LNCaP clone FGC (cell line): ENCODE measurements at places on chromosomes 11 and 22.

- DNase-seq: no peak
These were observed 533.1 kb downstream of the ETS1 start for GRCh38 chr11:128053981-128054931.

- peak; percentile 14 for DNase-seq
These were observed 3.8 kb upstream of the OR52I2 start for GRCh38 chr11:4577761-4578160.

GRCh38 chr22:36291831-36292740 lies 39.2 kb downstream of the APOL1 start:
- no peak for DNase-seq

DNA sequence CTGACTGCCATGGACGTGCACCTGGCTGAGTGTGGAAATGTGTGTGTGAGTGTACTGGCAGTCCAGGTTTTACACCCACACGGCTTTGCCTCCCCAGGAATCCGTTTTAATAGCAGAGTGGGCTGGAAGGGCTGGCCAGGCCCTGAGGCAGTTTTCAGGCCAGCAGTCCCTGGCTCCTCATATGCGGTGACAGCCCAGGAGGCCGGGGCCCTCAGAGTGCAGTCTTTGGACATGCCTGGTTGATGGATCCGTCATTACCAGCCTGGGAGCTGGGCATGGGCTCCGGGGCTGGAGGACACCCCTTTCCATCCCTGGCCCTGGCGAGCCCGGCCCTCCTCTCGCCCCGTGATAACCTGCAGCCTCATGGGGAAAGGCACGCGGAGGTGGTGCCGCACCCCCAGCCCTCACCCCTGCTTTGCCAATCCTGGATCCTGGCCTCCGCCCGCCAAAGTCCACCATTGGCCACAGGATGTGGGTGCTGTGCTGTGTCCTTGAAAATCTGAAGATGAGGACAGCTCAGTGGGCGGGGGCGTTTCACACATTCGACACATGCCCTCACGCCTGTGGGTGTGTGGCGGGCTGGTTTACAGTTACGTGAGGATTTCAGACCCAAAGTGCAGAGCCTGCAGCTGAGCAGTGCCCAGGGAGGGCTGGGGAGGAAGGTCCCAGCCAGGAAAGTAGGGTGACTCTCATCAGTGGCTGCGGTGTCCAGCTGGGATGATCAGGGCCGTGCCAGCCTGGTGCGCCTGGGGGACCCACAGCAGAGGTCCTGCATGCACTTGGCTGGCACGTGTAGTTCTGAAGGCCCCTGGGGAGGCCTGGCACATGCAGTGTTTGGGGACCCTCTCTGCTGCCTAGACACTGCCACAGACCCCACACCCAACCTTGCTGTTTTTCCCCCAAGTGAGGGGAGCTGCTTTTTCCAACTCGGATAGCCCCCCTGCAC lies 55.1 kb downstream of the RTN4R start:
- no peak for DNase-seq

GRCh38 chr11:9120664-9121468 lies 29.5 kb upstream of the SCUBE2 start:
- no peak for DNase-seq

DNA sequence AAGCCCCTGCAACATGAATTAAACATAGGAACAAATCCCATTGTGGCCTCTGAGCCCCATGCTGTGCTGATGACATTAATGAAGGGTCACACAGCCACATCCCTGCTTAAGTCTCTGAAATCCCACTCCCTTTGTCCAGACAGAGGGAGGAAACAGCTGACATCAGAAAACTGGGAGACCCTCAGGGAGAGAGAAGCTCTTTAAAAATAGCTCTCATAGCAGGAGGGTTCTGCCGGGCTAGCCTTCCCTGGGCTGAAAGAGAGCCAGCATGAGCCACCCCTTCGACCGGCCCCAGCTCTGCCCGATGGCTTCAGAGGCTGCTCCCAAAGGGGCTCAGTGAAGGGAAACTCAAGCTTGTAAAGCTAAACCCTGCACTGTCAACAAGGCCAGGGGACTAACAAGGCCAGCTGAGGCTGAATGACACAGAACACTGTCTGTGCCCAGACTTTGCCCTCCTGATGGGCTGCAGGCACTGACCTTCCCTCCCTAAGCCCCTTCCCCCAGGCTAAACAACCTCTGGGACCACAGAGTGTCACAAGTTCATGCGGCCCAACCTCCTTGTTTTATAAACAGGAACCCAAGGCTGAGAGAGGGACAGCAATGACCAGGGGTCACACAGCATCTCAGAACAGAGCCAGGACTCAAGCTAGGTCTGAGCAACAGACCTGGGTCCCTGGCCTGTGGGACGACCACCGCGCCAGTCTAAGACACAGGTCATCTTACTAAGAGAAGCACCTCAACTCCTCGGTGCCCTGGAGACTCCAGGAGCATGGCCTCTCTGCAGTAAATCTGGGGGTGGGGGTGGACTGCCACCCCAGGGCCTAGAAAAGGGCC lies 163.8 kb downstream of the CHST1 start:
- DNase-seq: no peak

DNA sequence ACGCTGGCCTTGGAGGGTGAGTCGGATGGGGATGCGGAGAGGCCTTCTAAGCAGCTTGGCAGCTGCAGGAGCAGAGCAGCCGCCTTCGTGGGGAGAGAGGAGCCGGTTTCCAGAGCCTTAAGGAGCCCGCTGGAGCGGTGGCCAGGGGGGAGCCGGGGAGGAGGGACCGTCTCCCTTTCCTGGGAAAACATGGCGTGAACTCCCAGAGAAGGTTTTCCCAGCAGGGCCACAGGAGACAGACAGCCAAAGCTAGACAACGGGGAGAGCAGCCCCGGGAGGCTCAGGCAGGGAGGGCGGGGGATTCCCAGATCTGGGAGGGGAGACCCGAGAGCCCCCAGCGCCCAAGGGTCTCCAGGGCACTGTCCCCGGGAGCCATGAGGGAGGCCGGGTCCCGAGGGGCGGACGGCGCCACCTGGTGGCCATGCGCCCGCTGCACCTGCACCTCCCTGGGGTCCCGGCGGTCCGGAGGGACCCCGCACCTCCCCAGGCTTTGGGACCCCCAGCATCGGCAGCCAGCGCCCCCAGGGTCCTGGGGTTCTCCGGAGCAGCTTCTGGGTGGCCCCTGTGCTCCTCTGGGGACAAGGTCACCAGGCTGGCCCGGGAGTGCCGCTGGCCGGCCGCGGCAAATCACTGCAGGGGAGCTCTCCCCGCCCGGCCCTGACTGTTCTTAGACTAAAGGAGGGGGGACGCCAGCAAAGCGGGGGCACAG lies 2.4 kb upstream of the SYT8 start:
- no peak for DNase-seq

- no peak for DNase-seq
These were observed 131.2 kb upstream of the B3GAT1 start for GRCh38 chr11:134543241-134543640.

DNA sequence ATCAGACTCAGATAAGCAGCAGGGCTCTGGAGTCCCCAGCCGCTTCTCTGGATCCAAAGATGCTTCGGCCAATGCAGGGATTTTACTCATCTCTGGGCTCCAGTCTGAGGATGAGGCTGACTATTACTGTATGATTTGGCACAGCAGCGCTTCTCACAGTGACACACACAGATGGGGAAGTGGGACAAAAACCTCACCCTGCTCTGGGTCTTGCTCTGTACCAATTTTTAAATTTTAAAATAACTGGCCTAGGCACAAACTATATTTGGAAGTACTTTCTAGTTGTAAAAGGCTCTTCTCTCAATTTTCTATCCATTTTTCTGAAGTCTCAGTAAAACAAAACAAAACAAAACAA lies 131.7 kb downstream of the VPREB1 start:
- DNase-seq: no peak

DNA sequence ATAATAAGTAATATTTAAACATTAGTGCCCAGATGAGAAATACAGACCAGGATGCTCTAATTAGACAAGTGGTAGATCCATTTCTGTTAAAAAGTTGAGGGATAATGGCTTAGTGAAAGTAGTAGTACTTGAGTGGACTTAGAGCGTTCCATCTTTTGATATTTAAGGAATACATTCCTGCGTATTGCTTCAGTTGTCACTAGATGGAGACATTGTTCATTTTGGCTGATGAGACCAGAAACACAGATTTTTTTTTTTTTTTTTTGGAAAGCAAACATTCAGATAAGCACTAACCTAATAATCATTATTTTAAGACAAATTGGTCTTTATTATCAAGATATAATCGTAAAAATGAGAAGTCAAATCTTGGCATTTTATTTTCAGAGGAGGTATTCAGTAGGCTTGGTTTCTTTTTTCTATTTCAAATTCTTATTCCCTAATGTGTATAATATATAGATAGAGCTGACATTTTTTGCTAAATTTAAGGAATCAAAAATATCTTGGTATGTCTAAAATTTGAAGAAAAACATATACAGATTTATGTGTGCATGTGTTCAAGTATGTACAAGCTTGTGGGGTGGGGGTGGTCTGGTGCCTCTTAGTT lies 92.9 kb downstream of the DYNC2H1 start:
- peak; percentile 21 for DNase-seq

DNA sequence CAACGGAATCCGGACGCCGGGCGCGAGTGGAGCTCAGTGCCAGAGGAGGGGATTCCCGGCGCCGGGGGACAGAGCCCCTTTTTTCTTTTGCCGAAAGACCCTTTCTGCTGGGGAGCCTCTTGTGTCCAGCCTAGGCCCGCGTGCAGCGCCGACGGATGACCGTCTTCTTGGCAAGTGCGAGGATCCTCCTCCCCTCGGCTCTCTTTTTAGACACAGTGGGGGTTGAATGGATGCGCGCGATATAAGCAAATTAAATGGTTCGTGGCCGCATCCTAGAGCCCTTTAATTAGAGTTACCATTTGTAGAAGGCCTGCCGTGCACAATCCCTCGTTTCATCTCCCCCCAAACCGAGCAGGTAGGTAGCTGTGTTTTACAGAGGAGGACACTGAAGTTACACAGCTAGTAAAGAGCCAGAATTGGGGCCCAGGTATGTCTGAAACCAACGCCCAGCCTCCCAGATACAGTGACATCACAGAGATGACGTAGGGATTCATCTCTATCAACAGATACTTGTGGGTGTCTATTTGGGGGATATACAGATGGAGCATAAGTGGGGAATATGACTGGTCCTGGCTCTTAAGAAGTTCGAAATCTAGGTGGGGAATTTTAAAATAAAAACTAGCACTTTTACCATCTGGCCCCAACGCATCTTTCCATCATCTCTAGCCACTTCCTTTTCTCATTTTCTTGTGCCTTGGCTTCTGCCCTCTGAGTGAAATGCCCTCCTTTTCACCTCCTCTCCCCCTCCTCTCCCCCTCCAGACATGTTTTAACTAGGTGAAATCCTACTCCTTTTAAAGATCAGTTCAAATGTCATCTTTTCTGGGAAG lies 875 bp downstream of the TCP11L1 start:
- DNase-seq: no peak

- peak; percentile 96 for DNase-seq
These were observed 100.0 kb upstream of the NNMT start for GRCh38 chr11:114195981-114196731.

- DNase-seq: no peak
These were observed 615.7 kb downstream of the BRD1 start for GRCh38 chr22:49212002-49212401.

- no peak for DNase-seq
These were observed 65.1 kb upstream of the SLC35C1 start for GRCh38 chr11:45739866-45740265.

DNA sequence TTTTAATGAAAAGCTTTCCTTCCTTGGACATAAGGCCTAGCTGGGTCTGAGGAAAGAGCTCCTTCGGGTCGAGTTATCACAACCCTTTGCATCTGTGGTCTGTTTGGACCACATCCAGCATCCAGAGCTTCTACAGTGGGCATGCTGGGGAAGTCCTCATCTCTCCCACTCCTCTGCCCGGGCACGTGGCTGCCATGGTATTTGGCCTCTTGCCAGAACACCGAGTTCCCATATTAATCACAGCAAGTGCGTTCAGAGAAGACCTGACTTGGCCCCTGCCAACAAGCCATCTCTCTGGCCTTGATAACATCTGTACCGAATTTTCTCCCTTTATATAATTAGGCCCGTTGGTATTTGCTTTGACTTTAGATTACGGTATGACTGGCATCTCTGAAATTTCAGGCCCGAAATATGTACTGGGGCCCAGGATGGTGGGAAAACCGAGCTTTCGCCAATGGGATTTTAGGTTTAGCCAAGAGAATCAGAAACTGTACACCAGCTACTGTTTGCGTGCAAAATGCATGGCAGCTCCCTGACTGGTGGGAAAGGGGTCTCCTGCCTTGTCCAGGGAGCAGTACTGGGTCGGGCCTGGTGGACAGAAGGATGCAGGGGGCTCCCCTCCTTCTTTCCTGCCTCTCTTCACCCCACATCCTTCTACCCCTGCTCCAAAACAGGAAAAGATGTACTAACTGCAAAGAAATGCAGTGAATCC lies 90.0 kb downstream of the MICAL2 start:
- DNase-seq: peak; percentile 31

GRCh38 chr11:133064152-133064877 lies 468.0 kb downstream of the OPCML start:
- DNase-seq: peak; percentile 14

- no peak for DNase-seq
These were observed 6.5 kb downstream of the OR4D6 start for GRCh38 chr11:59463190-59463641.

- DNase-seq: no peak
These were observed 20.1 kb downstream of the DGCR6L start for GRCh38 chr22:20299746-20300136.

- no peak for DNase-seq
These were observed 97.1 kb downstream of the TSPAN18 start for GRCh38 chr11:44823868-44824267.

- no peak for DNase-seq
These were observed 331.1 kb upstream of the B3GAT1 start for GRCh38 chr11:134742956-134743819.

- DNase-seq: no peak
These were observed 1.3 kb downstream of the MRGPRE start for GRCh38 chr11:3230636-3231549.

- DNase-seq: no peak
These were observed 12.8 kb upstream of the ST14 start for GRCh38 chr11:130146796-130147195.

DNA sequence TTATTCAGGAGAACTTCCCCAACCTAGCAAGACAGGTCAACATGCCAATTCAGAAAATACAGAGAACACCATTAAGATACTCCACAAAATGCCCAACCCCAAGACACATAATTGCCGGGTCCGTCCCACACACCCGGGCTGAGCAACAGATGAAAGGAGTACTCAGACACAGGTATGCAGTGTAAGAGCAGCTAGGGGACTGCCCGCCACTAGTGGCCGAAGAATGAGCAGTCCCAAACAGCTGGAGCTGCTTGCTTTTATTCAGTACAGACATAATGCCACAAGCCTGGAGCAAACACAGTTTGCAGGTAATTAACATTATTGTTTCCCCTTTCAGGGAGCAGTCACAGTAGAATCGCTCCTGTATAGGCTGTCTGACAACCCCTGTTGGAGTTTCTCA lies 364.6 kb downstream of the LUZP2 start:
- no peak for DNase-seq

- DNase-seq: no peak
These were observed 47.9 kb downstream of the CLDN25 start for GRCh38 chr11:113827477-113827876.

- DNase-seq: no peak
These were observed 28.1 kb downstream of the MTMR2 start for GRCh38 chr11:95895815-95896214.

DNA sequence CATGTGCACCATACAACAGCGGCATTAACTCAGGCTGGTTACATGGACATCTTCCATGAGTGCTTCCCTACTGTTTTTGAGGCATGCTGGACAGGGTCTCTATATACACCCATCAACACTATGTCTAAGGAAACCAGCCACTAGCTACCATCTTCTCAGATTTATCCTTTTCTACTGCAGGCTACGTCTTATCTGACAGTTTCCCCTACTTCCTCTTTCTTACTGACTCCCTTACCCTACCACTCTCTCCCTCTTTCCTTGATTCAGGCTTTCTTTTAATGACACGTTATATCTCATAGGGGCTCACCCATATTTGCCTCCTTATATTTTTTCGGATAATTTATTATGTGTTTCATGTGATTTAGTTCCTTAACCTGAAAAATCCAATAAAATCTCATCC lies 41.8 kb downstream of the DDI1 start:
- no peak for DNase-seq
